Caco-2 (cell line): ENCODE measurements at places on chromosomes 7 and 10. TPM values are rescaled to one million over a fixed set of nuclear protein-coding genes. Genes with fewer than 3 reads are reported as not detected.

- peak overlapping the region; percentile 31 for H3K4me3 ChIP-seq
- peak overlapping the region; percentile 7 for H3K27ac ChIP-seq
- H3K4me1 ChIP-seq: peaks cover 8% of the 10 kb centered on the region
- H3K27me3 ChIP-seq: no peaks in the 10 kb centered on the region
- DNase-seq: peak; percentile 73
- no peaks in the 10 kb centered on the region for H3K36me3 ChIP-seq
Measured at GRCh38 chr10:60572511-60573194, 183.0 kb upstream of the ANK3 start.

GRCh38 chr10:126226988-126227761 lies 161.1 kb downstream of the ADAM12 start:
- no peak for DNase-seq
- H3K36me3 ChIP-seq: no peaks in the 10 kb centered on the region
- no peak overlapping the region for H3K4me3 ChIP-seq
- H3K27ac ChIP-seq: no peak overlapping the region
- peaks cover 2% of the 10 kb centered on the region for H3K27me3 ChIP-seq
- H3K4me1 ChIP-seq: no peaks in the 10 kb centered on the region

DNA sequence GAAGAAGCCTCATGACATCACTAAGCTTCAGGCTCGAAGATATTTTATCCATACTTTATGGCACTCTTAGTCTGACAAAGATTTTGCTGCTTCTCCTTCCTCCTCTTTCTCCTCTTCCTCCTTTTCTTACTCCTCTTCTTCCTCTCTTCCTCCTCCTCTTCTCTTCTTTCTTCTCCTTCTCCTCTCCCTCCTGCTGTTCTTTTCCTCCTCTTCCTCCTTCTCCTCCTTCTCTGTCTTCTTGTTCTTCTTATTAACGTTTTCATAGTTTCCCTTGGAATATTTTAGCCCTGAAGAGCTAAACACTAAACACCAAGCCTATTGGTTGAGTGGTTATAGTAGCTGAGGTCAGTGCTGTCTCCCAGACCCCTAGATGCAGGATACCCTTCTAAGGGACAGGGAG lies 137.7 kb downstream of the CREB5 start:
- no peaks in the 10 kb centered on the region for H3K4me1 ChIP-seq
- no peaks in the 10 kb centered on the region for H3K27me3 ChIP-seq
- no peak overlapping the region for H3K4me3 ChIP-seq
- DNase-seq: no peak

Gene PLCE1
- total RNA-seq: 10.7 and 12.8 TPM in 2 replicates

- no peaks in the 10 kb centered on the region for H3K36me3 ChIP-seq
- H3K4me3 ChIP-seq: peak within 1 kb of the TSS; percentile 4
- peak; percentile 50 for DNase-seq
- H3K27ac ChIP-seq: peak within 1 kb of the TSS; percentile 99
- H3K27me3 ChIP-seq: no peaks in the 10 kb centered on the region
- H3K4me1 ChIP-seq: peaks cover 69% of the 10 kb centered on the region
Measured at GRCh38 chr10:113552701-113553100, at the start of gene HABP2. Gene HABP2, plus strand, starts transcription at chr10:113553053. Its CDS starts 69 bp downstream, at chr10:113553122.

GRCh38 chr7:22681852-22682657 lies 44.9 kb upstream of the IL6 start:
- H3K27me3 ChIP-seq: no peaks in the 10 kb centered on the region
- no peak overlapping the region for H3K4me3 ChIP-seq
- H3K4me1 ChIP-seq: no peaks in the 10 kb centered on the region
- H3K27ac ChIP-seq: no peak overlapping the region
- DNase-seq: no peak

Gene EGFR
- total RNA-seq: 55.1 and 60.1 TPM in 2 replicates

- no peak overlapping the region for H3K27ac ChIP-seq
- H3K4me1 ChIP-seq: no peaks in the 10 kb centered on the region; the same call in 1 of the 2 replicates
- H3K27me3 ChIP-seq: no peaks in the 10 kb centered on the region
- no peaks in the 10 kb centered on the region for H3K36me3 ChIP-seq
- H3K4me3 ChIP-seq: no peak overlapping the region
Measured at GRCh38 chr10:3476186-3476585, 303.6 kb upstream of the PITRM1 start.

- H3K27me3 ChIP-seq: no peaks in the 10 kb centered on the region; the same call in 1 of the 2 replicates
- H3K27ac ChIP-seq: no peak overlapping the region
Measured at GRCh38 chr7:103712991-103713778, 267.2 kb upstream of the SLC26A5 start.

- H3K27me3 ChIP-seq: no peaks in the 10 kb centered on the region
- H3K27ac ChIP-seq: no peak overlapping the region
- H3K4me1 ChIP-seq: no peaks in the 10 kb centered on the region
- no peak for DNase-seq
- no peak overlapping the region for H3K4me3 ChIP-seq
Measured at GRCh38 chr7:114622221-114622620, 207.6 kb downstream of the FOXP2 start.

DNA sequence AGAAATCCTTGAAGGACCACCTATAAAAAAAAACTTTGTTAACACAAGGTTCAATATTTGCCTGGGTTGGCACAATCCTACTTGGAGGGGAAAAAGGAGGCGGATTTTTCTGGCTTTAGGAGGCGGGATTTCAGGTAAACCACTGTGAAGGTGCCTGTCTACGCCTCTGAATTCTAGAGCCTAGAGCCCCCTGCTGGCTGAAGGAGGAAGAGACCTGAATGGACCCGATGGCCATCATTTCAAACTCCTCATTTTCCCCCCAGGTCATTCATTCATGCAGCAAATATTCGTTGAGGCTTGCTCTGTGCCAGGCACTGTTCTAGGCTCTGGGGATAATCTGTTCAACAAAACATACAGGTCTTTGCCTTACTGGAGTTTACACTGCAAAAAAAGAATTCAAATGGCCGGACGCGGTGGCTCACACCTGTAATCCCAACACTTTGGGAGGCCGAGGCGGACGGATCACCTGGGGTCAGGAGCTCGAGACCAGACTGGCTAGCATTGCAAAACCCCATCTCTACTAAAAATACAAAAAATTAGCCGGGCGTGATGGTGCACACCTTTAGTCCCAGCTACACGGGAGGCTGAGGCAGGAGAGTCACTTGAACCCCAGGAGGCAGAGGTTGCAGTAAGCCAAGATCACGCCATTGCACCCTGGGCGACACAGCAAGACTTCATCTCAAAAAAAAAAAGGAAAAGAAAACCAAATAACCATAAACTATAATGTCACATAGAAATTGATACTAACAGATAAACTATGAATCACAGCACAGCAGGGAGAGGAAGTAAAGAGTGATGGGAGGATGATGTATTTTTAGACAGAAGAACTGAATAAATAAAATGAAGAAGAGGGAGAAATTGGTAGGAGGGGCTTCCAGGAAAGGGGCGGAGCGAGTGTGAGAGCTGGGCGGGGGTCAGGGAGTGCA lies 90.1 kb upstream of the NFE2L3 start:
- no peak overlapping the region for H3K4me3 ChIP-seq
- DNase-seq: peak; percentile 82
- no peaks in the 10 kb centered on the region for H3K36me3 ChIP-seq
- H3K27me3 ChIP-seq: no peaks in the 10 kb centered on the region

Gene SYT15B
- total RNA-seq: 0.11 TPM in 1 of 2 replicates, not detected in the other

DNA sequence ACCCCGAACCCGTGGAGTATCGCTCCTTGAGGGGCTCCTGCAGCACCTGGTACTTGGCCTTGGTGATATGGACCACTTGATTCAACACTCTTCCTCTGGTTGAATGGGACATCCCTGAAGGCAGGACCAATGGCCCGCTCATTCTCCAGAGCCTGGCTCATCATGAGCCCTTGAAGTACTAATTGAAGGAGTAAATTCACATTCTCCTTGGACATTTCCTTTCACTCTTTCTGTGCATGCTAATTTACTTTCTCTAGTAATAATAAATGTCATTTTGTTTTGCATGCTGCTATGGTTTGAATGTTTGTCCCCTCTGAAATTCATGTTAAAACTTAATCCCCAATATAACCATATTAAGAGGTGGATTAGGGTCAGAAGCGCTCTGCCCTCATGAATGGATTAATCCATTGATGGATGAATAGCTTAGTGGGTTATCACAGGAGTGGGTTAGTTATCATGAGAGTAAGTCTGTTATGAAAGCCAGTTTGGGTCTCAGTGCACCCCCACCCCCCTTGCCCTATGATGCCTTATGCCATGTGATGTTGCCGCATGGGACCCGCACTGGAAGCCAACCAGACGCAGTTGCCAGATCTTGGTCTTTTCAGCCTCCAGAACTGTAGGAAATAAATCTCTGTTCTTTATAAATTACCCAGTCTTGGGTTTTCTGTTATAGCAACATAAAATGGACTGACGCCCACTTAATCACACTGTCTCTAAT lies 23.8 kb downstream of the FGFBP3 start:
- no peaks in the 10 kb centered on the region for H3K27me3 ChIP-seq
- no peak for DNase-seq
- H3K4me3 ChIP-seq: no peak overlapping the region

DNA sequence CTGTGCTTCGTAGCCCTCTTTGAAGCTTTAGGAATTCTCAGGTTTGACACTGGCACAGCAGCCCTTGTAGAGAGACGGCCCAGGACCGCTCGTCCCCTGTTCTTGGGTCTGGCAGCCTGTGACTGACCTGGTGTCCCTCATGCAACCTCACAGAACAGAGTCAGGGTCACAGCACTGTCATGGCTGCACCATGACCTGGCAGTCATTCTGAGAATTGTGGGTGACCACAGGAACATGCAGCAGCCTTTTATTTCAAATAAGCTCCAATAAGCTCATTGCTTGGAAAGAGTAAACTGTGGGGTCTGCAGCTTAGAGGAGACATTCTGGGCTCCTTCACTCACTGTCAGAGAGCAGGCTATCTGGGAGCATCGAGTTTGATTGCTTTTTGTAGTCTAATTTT lies 42.5 kb downstream of the MYO1G start:
- no peaks in the 10 kb centered on the region for H3K4me1 ChIP-seq
- H3K27ac ChIP-seq: no peak overlapping the region
- no peak for DNase-seq
- H3K27me3 ChIP-seq: no peaks in the 10 kb centered on the region

Gene ARHGEF35
- 15.7 and 20.5 TPM in 2 replicates for total RNA-seq

Gene PMS2
- total RNA-seq: 22.6 TPM in 2 replicates

Gene TAS2R39
- not detected in 2 replicates for total RNA-seq

DNA sequence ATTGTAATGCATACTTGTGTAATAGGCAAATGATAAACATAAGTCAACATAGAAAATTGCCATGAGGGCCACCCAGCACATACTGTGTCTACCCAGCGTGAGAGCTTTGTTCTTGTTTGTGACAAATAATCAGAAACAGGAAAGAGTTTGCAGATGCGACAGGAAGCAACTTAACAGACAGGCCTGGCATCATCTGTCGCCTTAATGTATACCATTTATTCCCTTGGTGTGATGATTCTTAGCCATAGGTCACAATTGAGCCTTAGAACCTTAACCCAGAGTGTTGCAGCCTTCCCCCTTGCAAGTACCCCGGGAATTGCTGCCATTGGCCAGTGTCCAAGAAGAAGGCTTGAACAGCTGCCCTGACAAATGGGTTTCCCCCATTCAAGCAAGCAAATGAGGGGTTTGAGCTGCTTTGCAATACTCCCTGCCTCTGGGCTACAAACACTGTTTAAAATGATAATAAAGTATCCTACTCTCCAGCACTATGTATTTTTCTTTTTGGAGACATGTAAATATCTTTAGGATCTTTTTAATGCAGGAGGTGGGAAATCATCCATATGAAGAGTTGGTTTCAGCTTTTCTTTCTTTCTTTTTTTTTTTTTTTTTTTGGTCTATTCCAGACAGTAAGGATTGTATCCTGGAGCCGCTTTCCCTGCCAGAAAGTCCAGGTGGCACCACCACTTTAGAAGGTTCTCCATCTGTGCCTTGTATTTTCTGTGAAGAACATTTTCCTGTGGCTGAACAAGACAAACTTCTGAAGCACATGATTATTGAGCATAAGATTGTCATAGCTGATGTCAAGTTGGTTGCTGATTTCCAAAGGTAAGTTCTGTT lies 80.0 kb downstream of the ZNF277 start:
- no peaks in the 10 kb centered on the region for H3K4me1 ChIP-seq
- H3K36me3 ChIP-seq: no peaks in the 10 kb centered on the region
- no peak for DNase-seq

DNA sequence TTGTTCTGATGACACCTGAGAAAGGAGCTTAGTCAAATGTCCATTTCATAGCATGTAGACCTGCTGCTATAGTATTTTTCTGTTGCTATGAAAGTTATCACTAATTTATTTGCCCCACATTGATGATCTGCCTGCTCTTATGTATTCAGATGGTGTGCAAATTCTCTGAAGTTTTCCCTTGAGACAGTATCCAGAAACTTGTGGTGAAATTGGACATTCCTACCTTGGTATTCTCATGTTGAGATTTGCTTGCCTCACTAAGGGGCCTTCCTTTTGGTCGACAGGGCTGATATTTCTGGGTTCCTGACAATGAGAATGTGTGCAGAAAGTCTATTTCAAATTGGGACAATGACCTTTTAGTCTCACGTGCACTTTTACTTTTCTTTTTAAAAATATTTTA lies 253.2 kb upstream of the FZD8 start:
- no peak overlapping the region for H3K4me3 ChIP-seq
- no peaks in the 10 kb centered on the region for H3K36me3 ChIP-seq
- no peaks in the 10 kb centered on the region for H3K4me1 ChIP-seq
- DNase-seq: no peak
- no peak overlapping the region for H3K27ac ChIP-seq
- no peaks in the 10 kb centered on the region for H3K27me3 ChIP-seq

DNA sequence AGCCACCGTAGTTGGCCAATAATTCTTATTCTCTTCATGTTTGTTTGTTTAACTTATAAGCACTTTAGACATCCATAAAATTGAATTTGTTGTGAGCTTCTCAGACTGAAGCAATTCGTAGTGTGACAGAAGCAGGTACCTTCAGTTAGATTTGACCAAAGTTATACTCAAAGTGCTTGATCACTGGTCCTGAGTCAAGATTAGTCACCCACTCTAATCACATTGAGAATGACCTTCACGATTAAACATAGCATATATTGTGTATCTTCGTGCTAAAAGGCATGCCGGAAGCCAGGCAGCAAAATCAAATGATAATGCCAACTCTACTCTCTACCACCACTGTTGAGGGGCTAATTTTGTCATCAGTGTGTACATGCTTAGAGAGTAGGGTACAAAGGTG lies 763.7 kb upstream of the MBL2 start:
- peaks cover 3% of the 10 kb centered on the region; the same call in 1 of the 2 replicates for H3K4me1 ChIP-seq
- H3K36me3 ChIP-seq: no peaks in the 10 kb centered on the region
- H3K27ac ChIP-seq: no peak overlapping the region
- no peak overlapping the region for H3K4me3 ChIP-seq

GRCh38 chr7:98240961-98241673 lies 10.9 kb downstream of the TECPR1 start:
- H3K4me3 ChIP-seq: no peak overlapping the region
- DNase-seq: no peak
- no peaks in the 10 kb centered on the region for H3K36me3 ChIP-seq
- no peaks in the 10 kb centered on the region for H3K27me3 ChIP-seq
- H3K4me1 ChIP-seq: no peaks in the 10 kb centered on the region

- peak within 1 kb of the TSS; percentile 41 for H3K4me3 ChIP-seq
- peaks cover 10% of the 10 kb centered on the region for H3K27me3 ChIP-seq
- peak within 1 kb of the TSS; percentile 16 for H3K27ac ChIP-seq
- H3K36me3 ChIP-seq: no peaks in the 10 kb centered on the region
- DNase-seq: peak; percentile 68
Measured at GRCh38 chr10:70052462-70053217, at the start of gene MACROH2A2. Gene MACROH2A2, plus strand, starts transcription at chr10:70052846. Its CDS starts 22,813 bp downstream, at chr10:70075659.

DNA sequence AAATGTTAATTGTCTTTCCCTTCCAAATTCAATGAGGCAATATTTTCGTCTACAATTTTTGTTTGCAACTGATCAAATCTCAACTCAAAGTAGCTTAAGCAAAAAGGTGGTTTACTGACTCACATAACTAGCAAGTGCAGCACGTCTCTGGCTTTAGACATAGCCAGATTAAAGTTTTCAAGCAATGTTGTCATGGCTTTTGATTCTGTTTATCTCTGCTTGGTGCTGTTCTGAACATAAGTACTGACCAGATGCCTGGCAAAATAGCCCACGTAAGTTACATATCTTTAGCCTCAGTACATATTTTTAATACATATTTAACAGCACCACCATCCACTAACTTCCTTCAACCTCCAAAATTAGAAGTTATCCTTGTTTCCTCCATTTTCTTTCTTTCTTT lies 877.9 kb downstream of the KCNMA1 start:
- H3K27me3 ChIP-seq: no peaks in the 10 kb centered on the region
- no peak for DNase-seq
- no peaks in the 10 kb centered on the region for H3K4me1 ChIP-seq

Gene KIAA1217
- total RNA-seq: 166 and 171 TPM in 2 replicates
